Suppressor macrophage (primary cell): ENCODE measurements at places on chromosomes 13 and 19.

- no peak for DNase-seq
These were observed 934.6 kb downstream of the SLITRK1 start for GRCh38 chr13:82947683-82948082.

GRCh38 chr19:43447655-43448054, 17.8 kb downstream of the LYPD3 start:
- DNase-seq = no peak

- no peak for DNase-seq
These were observed 99.9 kb downstream of the DOCK9 start for GRCh38 chr13:98877936-98878335.

DNA sequence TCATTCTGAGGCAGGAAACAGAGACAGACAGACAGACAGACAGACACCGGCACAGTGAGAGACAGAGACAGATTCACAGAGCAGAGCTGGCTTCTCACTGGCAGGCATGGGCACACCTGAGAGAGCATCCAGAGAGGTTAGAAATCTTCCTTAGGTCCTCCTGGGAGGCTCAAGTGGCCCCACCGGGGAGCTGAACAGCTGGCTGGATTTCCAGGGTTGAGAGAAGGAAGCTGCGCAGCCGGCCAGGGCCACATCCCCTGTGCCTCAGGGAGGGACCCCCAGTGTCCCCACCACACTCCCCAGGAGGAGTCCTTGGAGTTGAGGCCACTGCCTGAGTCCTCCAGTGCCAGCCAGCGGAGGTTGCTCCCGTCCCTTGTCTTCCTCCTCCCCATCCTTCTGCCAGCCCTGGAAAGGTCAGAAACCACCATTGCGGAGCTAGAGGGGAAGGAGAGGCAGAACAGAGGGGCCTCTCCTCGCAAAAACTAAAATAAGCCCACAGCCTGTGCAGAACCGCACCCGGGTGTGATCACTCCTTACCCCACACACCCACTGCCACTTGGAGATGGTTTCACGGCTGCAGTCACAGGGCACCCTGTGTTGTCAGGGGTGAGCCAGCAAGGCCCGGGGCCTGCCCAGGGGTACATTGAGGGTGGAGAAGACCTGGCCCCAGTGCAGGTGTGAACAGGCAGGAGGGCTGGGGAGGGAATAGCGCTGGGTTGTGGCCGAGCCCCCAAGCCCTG, 4.2 kb downstream of the FFAR3 start:
- no peak for DNase-seq
